Activated CD4-positive, alpha-beta T cell treated with anti-CD3 and anti-CD28 coated beads for 24 hours (primary cell): ENCODE measurements at places on chromosomes 11 and 22.

DNA sequence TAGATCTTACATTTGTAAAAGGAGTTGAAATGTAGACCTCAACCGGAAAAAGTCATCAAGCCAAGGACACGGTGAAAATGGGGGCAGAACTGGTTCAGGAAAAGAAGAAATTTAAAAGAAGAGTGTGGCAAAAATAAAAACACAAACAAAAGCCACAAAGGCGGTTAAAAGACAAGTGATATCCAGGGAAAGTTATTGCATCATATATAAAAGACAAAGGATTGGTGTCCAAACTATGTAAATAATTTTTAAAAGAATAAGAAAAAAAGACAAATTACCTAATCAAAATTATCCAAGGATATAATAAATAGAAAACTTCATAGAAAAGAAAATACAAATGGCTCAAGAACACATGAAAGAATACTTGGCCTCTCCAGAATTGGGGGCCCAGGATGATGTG, 45.1 kb upstream of the OPCML start:
- no peak for DNase-seq

GRCh38 chr11:35168671-35169070, 29.7 kb downstream of the CD44 start:
- no peak for DNase-seq

DNA sequence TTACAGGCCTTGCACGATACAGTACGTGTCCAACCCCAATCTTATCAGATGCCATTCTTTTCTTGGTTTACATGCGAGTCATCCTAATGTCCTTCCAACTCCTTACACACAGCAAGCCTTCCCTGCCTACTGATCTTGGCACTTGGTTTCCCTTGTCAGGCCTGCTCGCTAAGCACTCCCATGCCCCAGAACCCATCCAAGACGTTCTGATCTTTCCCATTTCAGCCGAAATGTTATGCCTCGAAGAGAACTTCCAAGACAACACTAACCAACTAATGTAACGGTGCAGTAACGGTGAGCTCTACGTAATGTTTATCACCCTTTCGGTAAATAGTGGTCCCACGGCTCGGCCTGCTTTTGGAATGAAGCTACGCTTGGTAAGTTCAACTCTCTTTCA, 521 bp downstream of the PES1 start:
- DNase-seq = no peak

GRCh38 chr11:114348200-114349191, 51.8 kb downstream of the C11orf71 start:
- no peak for DNase-seq

DNA sequence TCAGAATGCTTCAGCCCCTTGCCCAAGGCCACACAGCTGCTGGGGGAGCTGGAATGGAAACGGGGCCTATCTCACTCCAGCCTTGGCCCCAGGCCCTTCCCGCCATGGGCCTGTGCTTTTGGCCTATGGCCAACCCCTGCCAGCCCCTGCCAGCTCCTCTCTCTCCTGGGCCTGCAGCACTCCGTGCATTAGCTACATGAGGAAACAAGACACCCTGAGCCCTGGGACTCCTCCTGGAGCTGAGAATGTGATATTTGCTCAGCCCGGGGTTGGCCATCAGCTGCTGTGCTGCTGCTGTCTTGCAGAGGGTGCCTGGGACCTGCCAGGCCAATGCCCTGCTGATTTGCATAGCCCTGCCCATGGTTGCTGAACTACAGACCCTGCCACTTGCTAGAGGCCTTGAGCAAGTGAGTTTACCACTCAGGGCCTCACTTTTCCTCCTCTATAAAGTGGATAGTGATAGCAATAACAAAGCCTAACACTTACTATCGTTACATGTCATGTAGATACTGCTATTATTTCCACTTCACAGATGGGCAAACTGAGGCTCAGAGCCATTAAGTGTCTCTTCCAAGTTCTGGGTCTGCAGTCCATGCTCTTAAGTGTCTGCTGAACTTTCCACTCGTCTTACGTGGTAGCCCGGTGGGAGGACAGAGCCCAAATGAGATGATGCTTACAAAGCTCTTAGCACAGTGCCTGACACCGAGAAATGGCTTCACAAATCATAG, 99.6 kb downstream of the KIAA1671 start:
- no peak for DNase-seq

DNA sequence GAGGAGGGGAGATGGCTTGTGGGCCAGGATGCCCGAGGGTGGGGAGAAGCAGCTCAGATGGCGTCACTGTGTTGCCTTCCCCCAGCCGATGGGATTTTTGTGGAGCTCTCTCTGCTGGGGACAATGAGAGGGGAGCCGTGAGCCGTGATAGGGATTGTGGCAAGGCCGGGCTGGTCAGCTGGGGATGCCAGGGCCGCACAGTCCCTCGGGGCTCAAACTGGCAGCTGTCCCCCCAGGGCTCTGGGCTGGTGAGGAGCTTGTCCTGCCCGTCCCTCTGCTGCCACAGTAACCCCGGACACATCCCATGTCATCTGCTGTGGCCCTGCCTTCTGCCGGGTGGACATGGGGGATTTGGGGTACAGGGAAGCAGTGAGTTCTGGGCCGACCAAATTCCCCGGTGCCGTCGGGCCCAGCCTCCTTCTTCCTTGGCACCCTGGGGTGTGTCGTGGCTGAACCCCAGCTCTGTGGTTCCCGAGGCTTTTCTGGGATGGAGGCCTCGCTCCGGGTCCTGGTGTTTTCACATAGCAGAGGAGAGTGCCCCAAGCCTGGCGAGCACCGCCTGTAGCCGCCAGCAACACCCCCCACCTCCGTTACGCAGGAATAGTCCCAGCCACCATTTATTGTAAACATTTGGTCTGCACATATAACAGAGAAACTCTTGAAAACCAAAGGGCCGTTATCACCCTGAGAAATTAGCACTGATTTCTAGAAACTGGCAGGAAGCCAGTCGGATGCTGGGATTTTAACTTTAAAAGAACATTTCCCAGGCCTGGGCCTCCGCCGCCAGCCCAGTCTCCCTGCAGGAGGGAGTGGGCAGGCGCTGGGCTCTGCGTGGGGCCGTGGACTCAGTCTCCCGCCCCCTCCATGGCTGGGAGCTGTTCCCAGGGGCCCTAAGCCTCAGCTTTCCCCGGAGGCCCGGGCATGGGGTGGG, 9.9 kb downstream of the BRSK2 start:
- no peak for DNase-seq

GRCh38 chr22:20298803-20299745, 20.8 kb downstream of the DGCR6L start:
- peak; percentile 92 for DNase-seq

- DNase-seq = no peak
Observed at GRCh38 chr22:37655252-37655563, 3.3 kb upstream of the PDXP start.

DNA sequence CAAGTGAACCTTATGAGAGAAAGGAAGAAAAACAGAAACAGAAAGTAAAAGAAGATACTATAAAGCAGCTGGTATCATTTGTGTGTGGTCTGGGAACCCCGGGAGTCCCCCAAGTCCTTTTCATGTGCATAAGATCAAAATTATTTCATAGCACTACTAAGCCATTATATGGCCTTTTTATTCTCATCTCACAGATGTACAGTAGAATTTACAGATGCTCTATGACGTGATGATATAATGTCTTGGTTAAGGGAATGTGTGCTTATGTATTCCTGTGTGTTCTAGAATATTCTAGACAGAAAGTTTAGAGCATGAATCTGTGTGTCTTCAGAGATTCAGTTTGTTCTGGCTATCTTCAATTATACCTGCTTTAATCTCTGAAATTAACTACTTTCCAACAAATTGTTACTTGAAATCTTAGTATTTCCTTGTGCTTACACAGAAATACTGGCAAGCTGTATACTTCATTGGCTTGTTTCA, 8.6 kb upstream of the TPP1 start:
- no peak for DNase-seq

DNA sequence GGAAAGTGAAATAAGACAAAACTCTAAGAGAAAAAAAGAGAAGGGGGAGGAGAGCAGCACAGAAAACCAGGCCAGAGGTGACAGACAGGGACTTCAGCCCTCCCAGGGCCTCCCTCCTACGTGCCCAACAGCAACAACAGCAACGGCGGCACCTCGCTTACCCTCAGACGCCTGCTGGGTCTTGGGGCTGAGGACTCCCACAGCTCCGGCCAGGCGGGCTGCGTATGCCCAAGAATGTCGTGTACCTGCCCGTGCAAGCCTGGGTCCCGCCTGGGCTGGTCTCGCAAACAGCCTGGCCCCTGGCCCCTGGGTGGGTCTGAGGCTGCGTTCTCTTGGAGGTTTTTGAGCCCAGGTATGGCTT, 30.5 kb downstream of the ARAP1 start:
- DNase-seq = no peak

DNA sequence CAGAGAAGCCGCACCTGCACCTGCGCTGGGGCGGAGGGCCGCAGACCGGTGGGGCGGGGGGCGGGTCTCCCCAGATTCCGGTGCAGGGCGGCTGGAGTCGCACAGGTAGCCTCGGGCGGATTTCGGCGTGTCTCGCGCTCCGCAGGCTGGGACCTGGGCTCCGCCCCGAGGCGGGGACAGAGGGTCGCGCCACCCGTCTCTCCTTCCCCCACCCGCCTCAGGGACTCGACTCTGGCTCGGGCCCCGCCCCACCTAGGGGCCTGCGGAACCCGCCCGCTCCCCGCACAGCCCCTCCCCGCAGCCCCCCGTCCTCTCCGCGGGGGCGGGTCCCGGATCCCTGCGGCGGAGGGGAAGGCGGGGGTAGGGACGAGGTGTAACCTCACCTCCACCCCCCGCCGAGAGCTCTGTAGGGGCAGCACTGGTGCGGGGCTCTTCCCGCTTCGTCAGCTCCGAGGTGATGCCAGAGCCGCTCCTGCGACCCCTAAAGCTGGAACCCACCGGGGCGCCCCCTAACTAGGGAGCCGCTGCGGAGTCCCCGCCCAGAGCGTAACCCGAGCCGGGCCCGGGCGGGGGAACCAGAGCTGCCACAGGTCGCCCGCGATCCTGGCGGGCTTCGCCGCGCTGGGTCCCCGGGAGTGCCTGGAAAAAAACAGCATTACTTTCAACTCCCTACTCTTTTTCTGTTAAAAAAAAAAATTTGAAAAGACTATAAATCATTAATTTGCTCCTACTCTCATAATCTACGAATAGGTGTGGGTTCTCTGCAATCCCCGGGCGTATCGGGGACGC, at the start of gene SLC29A2:
TSS of gene SLC29A2 (minus strand) at position 134 of the 789 bp plus-strand sequence. CDS start 169 bp downstream, outside the sequence.
- peak; percentile 65 for DNase-seq

- no peak for DNase-seq
Observed at GRCh38 chr11:30445056-30445455, 122.2 kb downstream of the ARL14EP start.

- DNase-seq = no peak
Observed at GRCh38 chr11:62875698-62876478, 4.8 kb upstream of the SLC3A2 start.

DNA sequence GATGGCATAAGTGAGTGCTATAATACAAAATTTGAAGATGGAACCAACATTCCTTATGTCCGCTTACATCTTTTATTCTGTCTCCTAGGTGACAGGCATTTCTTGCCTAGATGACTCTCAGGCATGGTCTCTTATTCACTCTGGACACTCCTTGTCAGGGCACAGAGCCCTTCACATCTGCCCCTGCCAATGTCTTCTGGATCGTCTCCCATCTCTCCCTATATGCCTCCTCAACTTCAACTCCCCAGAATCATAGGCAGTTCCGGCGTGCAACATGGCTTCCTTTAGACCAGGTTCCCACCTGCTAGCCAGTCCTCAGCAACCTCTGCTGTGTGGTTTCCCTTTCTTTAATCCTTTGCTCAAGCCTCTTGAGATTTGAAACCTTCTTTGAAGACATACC, 300.9 kb downstream of the TENM4 start:
- DNase-seq = no peak

- DNase-seq = no peak
Observed at GRCh38 chr11:30585125-30585891, 845 bp downstream of the MPPED2 start.

DNA sequence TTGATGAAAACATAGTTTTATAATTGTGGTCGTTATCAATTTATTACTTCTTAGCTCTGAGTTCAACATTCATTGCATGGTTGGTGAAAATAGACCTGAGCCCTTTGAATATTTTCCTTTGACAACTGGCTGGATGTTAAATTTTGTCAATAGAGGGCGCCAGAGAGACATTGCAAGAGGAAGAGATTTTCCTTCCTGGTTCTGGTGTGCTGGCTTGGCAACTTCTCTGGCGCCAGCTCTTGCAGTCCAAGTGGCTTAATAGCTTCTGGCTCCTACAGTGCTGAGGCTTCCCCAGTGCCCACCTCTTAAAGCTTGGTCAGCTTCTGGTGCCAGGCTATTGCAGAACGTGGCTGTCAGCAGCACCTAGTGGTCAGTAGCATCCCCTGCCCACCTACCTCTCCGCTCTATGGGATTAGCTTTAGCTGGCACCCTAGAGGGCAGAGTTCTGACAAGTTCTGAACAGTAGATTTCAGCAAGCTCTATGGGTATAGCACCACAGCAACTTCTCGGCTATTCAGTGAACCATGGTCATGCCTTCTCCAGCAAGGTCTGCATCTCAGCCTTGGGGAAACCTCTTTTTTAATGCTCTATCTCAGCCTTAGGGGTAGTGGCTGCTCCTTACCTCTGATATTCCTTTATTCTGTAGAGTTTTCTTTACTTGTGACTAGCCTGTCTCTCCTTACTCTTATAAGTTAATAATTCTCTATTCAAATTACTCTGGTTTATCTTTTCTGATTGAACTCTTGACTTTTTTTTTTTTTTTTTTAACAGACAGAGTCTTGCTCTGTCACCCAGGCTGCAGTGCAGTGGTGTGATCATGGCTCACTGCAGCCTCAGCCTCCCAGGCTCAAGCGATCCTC, 59.4 kb downstream of the ACER3 start:
- peak; percentile 56 for DNase-seq
